ENCODE measurements at places on chromosomes 2 and 18. TPM values are rescaled to one million over a fixed set of nuclear protein-coding genes. Genes with fewer than 3 reads are reported as not detected.

Gene CFAP65
- 23.7 TPM for total RNA-seq

Gene PSMD14
- total RNA-seq = 43.7 TPM

GRCh38 chr2:185255566-185255965 lies 483.0 kb upstream of the FSIP2 start:
- DNase-seq = no peak

DNA sequence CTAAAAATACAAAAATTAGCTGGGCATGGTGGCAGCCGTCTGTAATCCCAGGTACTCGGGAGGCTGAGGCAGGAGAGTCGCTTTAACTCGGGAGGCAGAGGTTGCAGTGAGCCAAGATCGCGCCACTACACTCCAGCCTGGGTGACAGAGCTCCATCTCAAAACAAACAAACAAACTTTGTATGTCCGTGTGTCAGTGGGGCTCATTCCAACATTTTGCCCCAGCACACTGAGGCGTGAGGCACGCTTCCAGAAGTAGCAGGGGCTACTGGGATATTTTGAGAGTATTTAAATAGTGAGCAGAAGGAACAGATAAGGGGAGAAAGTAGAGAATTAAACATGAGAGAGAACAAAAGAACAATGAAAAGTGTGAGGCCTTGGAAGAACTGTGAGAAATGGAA lies 83.3 kb upstream of the TANK start:
- no peak for DNase-seq

- no peak for DNase-seq
Observed at GRCh38 chr2:23604731-23605130, 219.8 kb downstream of the KLHL29 start.

DNA sequence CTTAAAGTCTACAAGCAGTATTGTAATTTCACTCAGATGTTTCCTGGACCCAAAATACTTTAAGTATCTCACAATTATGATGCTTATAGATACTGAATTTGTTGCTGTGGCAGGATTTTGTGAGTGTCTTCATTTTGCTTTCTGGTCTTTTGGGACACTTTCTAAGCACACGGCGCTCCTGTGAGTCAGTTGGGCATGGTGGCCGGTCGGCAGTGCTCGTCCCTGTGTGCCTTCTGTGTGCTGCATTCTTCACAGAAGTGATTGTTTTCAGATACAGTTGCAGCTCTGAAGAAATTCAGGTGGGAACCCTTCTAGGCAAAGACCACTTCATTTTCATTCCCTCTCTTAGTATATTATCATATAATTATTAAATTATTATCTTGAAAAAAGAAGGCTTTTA lies 273.3 kb downstream of the ZNF407 start:
- no peak for DNase-seq

GRCh38 chr18:72542342-72542741 lies 1.8 kb downstream of the CBLN2 start:
- DNase-seq = no peak

DNA sequence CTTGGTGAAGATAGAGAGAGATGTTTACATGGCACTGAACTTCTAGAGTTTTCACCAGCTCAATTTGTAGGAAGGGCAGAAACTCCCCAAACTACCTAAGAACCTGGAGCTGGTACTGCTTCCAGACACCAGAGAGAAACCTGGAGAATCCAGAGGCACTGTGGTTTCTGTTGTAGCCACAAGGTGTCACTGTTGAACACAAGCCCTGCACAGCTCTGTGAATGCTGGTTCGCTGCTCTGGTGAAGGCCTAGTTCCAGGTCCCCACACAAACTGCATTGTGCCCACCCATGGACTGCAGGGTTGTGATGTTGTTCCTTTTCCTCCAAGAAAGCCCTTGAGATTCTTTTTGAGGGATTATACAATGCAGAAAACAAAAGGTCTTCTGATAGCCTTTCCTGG lies 150.5 kb upstream of the HS6ST1 start:
- DNase-seq = peak; percentile 52
